Fibroblast of mammary gland (primary cell): ENCODE measurements at places on chromosomes 16 and 17.

- DNase-seq: no peak
Observed at GRCh38 chr17:45332989-45333701, 16.3 kb upstream of the MAP3K14 start.

GRCh38 chr17:77944390-77945222 lies 13.9 kb upstream of the TNRC6C start:
- DNase-seq: no peak

- DNase-seq: peak; percentile 63
Observed at GRCh38 chr16:81707411-81708265, 71.5 kb upstream of the PLCG2 start.

DNA sequence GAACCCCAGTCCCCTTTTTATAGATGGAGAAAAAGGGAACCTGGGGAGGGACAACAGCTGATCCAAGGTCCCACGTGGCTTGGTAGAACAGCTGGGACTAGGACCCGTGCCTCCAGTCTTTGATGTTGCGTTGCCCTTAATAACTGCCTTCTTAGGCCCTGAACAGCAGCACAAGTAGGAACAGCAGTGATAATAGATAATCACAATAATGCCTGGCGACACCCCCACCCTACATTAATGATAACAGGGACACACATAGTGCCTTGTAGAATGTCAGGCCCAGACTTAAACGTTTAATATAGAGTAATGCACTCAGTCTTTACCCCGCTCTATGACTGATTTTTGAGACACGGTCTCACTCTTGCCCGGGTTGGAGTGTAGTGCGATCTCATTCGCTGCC lies 96.4 kb downstream of the ABCC6 start:
- no peak for DNase-seq

DNA sequence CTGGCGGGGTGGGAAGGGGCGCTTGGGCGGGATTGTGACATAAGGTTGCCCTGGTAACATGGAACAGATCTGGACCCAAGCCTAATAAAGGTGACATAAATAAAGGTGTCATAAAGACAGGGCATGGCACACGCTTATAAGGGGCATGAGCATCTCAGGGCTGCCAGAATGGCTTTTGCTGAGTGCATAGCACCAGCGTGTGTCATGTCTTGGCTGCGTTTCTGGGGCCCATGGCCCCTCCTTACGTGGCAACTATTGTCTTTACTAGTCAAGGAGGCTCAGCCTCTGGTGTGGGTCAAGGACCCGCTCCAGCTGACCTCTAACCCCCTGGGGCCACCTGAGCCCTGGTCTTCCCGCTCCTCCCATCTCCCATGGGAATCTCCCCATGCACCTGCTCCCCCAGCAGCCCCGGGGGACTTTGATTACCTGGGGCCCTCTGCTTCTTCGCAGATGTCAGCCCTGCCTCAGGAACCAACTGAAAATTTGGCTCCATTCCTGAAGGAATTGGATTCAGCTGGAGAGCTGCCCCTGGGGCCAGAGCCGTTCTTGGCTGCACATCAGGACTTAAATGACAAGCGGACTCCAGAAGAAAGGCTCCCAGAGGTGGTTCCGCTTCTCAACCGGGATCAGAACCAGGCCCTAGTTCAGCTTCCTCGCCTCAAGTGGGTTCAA lies 13.9 kb downstream of the LRRC37B start:
- no peak for DNase-seq

- DNase-seq: peak; percentile 92
Observed at GRCh38 chr17:64732336-64733006, 70.4 kb upstream of the SMURF2 start.

DNA sequence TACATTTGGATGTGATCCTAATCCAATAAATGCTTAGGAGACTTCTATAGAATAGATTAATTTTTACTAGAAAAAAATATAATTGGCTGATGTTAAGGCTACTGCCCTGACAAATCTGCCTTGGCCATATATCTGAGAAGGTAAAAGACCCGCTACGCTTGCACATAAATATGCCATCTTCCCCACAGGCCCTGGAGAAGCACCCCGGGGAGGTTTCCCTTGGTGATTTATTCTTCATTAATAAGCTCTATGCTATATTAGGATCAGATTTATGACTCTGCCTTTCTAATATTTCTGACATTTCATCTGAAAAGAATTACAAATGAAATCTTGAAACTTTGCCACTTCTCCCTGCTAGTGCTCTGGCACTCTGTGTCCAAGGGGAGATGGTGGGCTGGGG lies 27.4 kb upstream of the MEOX1 start:
- no peak for DNase-seq

GRCh38 chr17:17849147-17849820 lies 12.5 kb upstream of the SREBF1 start:
- DNase-seq: peak; percentile 82

DNA sequence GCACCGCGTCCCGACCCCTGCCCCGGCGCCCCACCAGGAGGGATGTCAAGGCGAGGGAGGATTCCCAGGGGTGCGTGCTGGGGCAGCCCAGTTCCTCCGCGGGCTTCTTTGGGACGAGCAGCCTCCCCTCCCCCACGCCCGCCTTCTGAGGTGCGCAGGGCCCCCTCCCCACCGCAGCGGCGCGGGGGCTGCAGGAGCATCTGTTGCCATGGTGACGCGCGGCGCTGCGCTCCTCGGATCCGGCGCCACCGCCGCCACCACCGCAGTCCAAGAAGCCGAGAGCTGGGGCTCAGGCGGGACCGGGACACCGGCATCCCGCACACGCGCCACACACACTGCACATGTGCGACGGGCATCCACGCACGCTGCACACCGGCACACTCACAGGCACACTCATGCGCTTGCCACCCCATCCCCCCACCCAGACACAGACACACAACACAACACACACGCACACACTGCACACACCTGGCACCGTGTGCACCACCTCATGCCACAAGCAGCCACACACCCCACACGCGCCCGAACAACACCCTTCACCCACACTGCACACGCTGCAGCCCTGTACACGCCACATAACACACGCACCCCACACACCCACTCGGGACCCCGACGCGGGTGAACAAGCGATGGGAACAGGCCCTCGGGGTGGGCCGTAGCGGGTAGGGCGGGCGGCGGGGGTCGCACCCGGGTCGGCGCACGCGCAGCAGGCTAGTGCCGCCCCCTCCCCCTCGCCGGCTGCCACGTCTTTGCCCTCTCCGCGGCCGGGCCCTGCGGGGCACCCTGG lies 17.0 kb downstream of the ENPP7 start:
- DNase-seq: no peak

- peak; percentile 41 for DNase-seq
Observed at GRCh38 chr17:2042390-2042847, 597 bp downstream of the OVCA2 start.

DNA sequence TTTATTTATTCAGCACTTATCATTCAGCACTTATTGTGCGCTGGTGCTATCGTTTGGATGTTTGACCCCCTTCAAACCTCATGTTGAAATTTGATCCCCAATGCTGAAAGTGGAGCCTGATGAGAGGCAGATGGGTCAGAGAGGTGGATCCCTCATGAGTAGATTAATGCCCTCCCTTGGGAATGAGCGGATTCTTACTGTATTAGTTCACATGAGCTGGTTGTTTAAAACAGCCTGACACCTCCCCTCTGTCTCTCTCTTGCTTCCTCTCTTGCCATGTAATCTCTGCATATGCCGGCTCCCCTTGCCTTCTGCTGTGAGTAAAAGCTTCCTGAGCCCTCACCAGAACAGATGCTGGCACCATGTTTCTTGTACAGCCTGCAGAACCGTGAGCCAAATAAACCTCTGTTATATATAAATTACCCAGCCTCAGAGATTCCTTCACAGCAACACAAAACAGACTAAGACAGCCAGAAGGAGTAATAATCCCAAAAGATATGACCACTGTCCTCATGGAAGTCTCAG lies 111.1 kb downstream of the CACNG3 start:
- DNase-seq: no peak

GRCh38 chr17:68505951-68506350 lies 6.3 kb upstream of the PRKAR1A start:
- DNase-seq: no peak

- no peak for DNase-seq
Observed at GRCh38 chr16:49351096-49351487, 22.5 kb upstream of the C16orf78 start.

DNA sequence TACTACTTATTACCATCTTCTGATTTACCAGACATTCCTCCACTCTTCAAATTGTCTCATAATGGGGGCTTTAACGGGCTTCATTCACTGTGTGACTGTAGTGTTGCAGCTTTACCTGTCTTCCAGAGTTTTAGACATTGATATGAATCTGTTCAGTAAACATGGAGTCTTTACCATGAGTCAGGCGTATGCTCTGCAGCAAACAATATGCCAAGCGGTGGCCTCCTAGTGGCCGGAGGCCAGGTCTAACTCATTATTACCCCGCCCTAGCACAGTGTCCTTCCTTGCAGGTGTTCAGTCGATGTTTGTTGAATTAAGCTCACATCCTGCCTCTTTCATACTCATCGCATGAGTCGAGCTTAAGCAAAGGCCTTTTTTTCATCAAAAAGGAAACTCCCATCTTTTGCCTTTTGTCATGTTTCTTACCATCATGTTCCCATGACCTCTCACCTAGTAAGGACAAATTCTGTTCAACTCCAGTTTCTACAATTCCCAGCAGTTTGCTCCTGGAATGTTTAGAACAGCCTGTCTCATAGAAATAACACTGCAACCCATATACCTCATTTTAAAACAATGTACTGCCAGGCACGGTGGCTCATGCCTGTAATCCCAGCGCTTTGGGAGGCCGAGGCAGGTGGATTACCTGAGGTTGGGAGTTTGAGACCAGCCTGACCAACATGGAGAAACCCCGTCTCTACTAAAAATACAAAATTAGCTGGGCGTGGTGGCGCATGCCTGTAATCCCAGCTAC lies 39.4 kb downstream of the TUBD1 start:
- DNase-seq: peak; percentile 96

DNA sequence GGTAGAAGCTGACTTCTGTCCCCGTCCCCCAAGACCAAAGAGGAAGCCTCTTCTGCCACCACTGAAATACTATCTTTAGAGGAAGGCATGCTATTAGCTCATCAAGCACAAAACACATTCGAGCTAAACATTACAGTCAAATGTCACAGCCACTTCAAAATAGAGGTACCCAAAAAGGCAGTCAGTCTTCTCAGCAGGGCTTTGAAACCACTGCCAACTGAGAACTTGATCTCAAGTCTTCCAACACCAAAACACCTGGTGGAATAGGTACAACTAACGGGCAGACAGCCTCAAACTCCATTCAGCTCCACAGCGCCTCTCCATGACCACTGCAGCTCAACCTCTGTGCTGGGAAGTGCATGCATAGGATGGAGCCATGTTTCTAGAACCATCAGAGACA lies 36.0 kb downstream of the ZFHX3 start:
- no peak for DNase-seq

DNA sequence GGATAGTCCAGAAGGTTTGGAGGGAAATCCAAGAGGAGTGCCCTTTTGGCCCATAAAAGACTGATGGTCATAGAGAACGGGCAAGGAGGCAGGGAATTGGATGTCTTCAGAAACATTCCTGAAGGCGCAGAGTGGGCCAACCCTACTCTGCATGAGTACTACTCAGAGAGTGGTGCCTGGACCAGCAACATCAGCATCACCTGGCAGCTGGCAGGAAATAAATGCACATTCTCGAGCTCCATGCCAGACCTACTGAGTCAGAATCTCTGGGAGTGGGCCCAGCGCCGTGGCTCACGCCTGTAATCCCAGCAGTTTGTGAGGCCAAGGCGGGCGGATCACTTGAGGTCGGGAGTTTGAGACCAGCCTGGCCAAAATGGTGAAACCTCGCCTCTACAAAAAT lies 27.1 kb upstream of the SLC39A11 start:
- DNase-seq: peak; percentile 9

DNA sequence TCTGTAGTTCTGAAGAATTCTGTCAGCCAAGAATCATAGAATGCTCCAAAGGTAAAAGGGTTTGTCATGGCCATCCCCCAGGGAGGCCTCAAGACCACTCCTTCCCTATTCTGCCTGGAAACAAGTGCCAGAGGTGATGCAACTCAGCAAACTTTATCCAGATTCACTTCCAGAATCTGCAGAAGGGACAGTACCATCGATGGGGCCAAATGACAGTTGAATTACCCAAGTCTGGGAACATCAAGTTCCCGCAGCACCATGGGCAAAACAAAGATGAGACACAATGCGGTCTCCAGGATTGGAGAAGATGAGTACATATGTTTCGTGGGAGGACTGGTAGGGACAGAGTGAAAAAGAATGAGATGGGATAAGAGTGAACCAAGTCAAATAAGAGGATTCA lies 13.7 kb upstream of the TAT start:
- DNase-seq: no peak

- DNase-seq: peak; percentile 85
Observed at GRCh38 chr16:4500272-4500671, 24.1 kb downstream of the HMOX2 start.

- peak; percentile 63 for DNase-seq
Observed at GRCh38 chr16:27311448-27311830, 2.3 kb upstream of the IL4R start.

GRCh38 chr17:2906901-2907300 lies 110.7 kb downstream of the RAP1GAP2 start:
- no peak for DNase-seq

DNA sequence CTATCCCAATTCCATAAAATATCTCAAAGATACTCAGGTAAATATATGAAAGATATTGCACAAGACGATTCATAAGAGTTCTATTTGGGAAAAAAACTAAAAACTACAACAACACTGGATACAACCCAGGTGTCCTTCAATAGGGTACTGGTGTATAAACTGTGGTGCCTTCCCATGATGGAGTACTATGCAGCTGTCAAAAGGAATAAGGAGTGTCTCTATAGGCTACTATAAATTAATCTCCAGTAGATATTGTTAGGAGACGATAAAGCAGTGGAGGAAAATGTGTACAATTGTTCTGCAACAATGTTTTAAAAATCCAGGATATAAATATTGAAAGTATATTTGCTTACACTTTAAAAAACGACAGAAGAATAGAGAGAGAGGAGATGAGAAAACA lies 2.4 kb upstream of the KRTAP4-12 start:
- no peak for DNase-seq

DNA sequence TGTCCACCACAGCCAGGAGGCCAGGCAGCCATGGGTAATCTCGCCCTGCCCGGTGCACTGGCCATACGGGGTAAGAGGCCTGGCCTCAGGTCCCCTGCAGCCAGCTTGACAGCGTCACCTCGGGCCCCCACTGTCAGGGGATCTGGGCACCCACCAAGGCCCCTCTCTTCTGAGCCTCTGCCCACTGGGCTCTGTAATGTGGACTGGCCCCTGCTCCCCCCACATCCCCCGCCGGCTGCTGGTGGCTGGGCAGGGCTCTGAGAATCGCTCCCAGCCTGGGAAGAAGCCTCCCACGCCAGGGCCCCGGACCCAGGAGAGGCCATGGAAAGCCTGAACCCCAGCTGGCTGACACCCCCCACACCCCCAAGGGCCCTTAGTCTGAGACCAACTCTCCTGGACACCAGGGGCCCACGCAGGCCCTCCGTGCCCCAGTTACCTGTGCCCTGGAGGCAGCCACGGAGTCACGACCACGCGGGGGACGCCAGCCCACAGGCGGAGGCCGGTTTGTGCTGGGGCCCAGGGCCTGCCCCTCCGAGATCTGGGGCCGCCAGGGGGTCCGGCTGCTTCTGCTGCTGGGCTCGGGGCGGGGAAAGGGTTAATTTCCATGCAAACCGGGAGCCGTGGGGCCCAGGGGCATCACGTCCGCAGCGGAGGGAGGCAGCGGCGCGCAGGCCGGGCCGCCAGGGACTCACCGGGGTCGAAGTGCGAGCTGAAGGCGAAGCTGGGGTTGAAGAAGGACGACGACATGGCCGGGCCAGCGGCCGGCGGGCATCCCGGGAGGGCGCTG lies at the start of gene PVALEF:
Gene PVALEF, plus strand, starts transcription at position 262 of the 787 bp plus-strand sequence. CDS start 15,720 bp downstream, outside the sequence.
- DNase-seq: no peak

- DNase-seq: no peak
Observed at GRCh38 chr17:77304051-77304745, 163.4 kb downstream of the SEC14L1 start.

- DNase-seq: peak; percentile 56
Observed at GRCh38 chr17:9232591-9233270, 211.4 kb downstream of the NTN1 start.

- DNase-seq: peak; percentile 87
Observed at GRCh38 chr17:14672830-14673229, 371.9 kb downstream of the HS3ST3B1 start.
